WTC11 (cell line): ENCODE measurements at places on chromosomes 4 and X. TPM values are rescaled to one million over a fixed set of nuclear protein-coding genes. Genes with fewer than 3 reads are reported as not detected.

The SPANXB1 gene
- not detected in 3 replicates for total RNA-seq

The STOX2 gene
- 23.1 to 31.6 TPM (median 24.9 TPM) in 3 replicates for total RNA-seq

The SLC10A4 gene
- total RNA-seq: 2.1 to 3.0 TPM (median 2.6 TPM) in 3 replicates

The CXorf65 gene
- not detected in 3 replicates for total RNA-seq

The ARHGAP4 gene
- total RNA-seq: 52.1 to 66.9 TPM (median 65.3 TPM) in 3 replicates

The ERVMER34-1 gene
- total RNA-seq: 14.6 to 27.8 TPM (median 24.0 TPM) in 3 replicates

The CXCL3 gene
- total RNA-seq: 3.5 to 7.7 TPM (median 7.0 TPM) in 3 replicates

The SSX4 gene
- 0.17 TPM in 1 of 3 replicates, not detected in the others for total RNA-seq

The CAPN6 gene
- total RNA-seq: 3.1 to 4.1 TPM (median 4.0 TPM) in 3 replicates

The SSX1 gene
- total RNA-seq: 0.34 TPM in 1 of 3 replicates, not detected in the others

The ANOS1 gene
- total RNA-seq: 24.8 to 27.5 TPM (median 27.3 TPM) in 3 replicates

The TLL1 gene
- 0.46 to 0.98 TPM (median 0.63 TPM) in 3 replicates for total RNA-seq
